ENCODE measurements at places on chromosomes 16 and 17.

DNA sequence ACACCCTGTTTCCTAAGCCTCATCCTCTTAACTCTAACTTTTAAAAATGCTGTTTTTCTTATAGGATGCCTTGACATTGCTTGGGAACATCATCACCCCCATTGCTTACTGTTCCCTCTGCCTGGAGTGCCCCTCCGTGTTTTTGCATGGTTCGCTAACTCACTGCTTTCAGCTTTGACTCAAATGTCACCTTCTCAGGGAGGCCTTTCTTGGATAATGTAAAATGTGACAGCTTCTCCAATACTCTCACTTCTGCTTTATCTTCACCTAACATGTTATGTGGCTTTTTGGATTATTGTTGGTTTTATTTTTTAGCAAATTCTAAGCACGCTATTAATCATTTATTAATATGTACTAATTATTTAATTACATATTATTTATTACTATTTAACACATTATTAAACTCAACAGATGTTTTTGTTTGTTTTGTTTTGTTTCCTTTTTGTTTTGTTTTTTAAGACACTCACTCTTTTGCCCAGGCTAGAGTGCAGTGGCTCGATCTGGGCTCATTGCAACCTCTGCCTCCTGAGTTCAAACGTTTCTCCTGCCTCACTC lies 3.8 kb downstream of the CRYM start:
- no peak for DNase-seq

DNA sequence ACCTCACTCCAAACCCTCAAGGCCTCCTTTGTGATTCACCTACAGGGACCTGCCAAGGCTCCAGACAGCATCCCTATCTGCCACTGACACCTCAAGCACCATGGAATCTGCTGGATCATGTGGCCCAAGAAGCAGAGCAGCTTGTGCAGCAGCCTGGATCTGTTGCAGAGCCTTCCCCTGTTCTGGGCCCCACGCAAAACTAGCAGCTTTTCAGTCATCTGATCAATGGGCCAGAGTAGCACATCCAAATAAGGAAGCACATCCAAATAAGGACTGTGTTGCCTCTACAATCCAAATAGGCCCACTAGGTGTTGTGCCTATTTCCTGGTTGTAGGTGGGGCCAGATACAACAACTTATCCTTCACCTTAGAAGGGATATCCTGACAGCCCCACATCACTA lies 97.1 kb upstream of the GNAO1 start:
- DNase-seq: no peak

- DNase-seq: no peak
These were observed 39.3 kb upstream of the MAP2K6 start for GRCh38 chr17:69375229-69375628.

DNA sequence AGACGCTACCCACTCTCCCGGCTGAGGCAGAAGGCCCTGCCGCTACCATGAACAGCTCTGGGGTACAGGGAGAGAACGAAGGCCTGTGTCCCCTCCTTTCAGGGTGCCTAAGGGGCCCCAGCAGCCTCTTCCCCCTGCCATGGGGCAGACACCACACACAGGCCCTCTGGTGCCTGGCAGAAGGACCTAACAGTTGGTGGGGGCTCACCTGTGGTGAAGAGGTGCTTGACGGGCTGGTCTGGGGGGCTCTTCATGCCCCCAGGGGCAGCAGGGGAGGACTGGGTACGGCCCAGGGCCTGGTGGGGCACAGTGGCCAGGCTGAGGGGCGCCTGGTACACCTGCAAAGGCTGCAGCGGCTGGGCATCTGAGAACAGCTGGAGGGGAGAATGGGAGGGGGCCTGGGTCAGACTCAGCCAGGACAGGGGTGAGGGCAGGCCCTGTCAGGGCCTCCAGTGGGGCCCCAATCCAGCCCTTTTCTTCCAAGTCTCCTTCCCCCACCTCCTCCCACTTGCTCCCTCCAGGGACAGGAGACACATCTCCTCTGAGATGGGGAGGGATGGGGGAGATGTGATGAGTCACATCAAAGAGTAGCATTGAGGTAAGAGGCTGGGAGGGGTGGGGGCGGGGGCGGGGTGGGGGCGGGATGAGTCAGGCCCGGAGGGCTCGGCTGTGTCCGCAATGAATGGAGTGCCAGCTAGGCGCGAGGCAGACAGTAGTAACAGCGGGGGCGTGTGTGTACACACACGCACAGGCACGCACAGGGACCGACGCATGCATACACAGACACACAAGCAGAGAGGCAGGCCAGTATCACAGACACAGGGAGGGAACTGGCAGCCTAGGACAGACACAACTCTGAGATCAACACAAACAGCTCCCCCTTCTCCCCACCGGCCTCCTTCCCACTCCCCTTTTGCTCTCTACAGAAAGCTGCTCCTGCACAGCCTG lies 16.1 kb downstream of the G6PC3 start:
- DNase-seq: no peak

DNA sequence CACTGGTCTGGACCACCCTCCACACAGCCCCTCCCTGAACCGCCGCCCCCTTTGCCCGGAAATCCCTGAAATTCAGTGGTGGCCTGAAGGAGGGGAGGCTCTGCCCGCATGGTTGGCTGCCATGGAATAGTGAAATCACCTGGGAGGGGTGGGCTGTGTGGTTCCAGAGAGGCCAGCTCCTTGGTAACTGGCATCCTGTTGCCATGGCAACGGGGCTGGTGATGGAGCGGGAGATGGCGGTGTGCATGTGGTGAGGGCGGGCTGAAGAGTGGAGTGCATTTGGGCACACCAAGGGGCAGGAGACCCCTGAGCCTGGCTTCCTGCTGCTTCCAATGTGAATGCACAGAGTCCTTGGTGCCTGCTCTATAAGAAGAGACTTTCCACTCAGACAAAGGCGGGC lies 2.4 kb downstream of the EFNB3 start:
- DNase-seq: no peak

All from renal cortex interstitium (tissue), 15 donors.